ENCODE measurements at places on chromosomes 4 and X. TPM values are rescaled to one million over a fixed set of nuclear protein-coding genes. Genes with fewer than 3 reads are reported as not detected.
A peak's percentile ranks its signal among the peaks of the same experiment; 100 is the strongest.

DNA sequence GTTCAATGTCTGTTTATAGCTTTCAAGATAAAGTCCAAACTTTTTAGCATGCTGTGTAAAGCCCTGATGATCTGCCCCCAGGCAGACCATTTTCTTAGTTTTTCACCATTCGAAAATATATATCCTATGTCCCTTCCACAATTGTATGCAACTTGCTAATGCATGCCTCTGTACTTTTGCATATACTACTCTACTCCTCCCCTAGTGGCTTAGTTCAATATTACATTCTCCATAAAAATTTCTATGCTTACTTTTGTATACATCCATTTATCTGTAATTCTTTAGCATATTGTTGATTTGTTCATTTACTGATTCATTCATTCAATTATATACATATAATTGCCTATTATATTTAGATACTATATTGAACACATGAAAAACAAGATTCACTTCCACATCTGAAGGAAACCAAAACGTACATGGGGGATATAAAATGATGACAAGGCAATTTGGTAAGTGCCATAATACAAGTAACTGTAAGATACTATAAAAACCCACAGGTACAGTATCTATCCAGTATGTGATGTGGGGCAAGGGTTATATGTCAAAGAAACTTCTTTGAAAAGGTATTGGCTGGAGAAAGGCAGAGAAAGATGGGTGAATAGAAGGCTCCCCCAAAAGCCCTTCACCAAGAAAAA lies 902.5 kb downstream of the FAM133A start:
- H3K4me1 ChIP-seq, result no peaks in the 10 kb centered on the region
- no peaks in the 10 kb centered on the region for H3K36me3 ChIP-seq
- DNase-seq, result no peak
- no peak overlapping the region for H3K4me3 ChIP-seq
- H3K27ac ChIP-seq, result no peak overlapping the region

GRCh38 chr4:74018771-74019170 lies 19.7 kb downstream of the CXCL3 start:
- H3K4me1 ChIP-seq, result no peaks in the 10 kb centered on the region
- H3K27ac ChIP-seq, result no peak overlapping the region
- no peak for DNase-seq
- H3K27me3 ChIP-seq, result no peaks in the 10 kb centered on the region
- no peaks in the 10 kb centered on the region for H3K36me3 ChIP-seq

DNA sequence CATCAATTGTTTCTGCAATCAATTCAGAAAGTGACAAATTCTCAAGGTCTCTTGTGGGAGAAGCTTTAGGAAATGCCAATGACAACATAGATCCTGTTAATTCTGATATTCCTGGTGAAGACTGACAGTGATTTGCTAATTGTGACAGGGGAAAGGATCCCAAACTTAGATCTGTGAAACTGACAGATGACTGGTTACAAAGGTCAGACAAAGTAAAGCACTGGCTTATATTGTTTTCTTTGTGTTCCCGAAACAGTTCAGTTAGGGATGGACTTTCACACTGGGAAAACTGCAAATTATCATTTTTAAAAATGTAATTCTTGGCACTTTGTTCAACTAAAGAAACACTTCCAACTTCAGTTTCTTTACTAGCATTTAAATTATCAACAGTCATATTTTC lies 30.1 kb downstream of the NAT8L start:
- H3K27ac ChIP-seq, result no peak overlapping the region
- no peaks in the 10 kb centered on the region for H3K27me3 ChIP-seq
- no peak overlapping the region for H3K4me3 ChIP-seq
- no peaks in the 10 kb centered on the region for H3K4me1 ChIP-seq
- DNase-seq, result no peak

DNA sequence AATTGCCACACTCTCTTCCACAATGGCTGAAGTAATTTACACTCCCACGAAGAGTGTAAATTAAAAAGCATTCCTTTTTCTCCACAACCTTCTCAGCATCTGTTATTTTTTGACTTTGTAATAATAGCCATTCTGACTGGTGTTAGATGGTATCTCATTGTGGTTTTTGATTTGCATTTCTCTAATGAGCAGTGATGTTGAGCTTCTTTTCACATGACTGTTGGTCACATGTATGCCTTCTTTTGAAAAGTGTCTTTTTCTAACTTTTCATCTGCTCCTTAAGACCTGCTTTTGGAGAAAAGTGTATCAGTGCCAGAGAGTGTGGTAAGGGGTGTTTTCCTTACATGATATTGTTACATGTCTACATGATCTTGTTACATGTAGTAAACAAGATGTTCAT lies 25.7 kb downstream of the GUCY1A1 start:
- H3K4me3 ChIP-seq, result no peak overlapping the region
- H3K4me1 ChIP-seq, result no peaks in the 10 kb centered on the region
- H3K27me3 ChIP-seq, result no peaks in the 10 kb centered on the region
- no peaks in the 10 kb centered on the region for H3K36me3 ChIP-seq

RHOXF2 gene
- total RNA-seq, result not detected

GRCh38 chr4:168928875-168929274 lies 81.2 kb downstream of the CBR4 start:
- H3K4me1 ChIP-seq, result no peaks in the 10 kb centered on the region
- no peak overlapping the region for H3K4me3 ChIP-seq
- no peaks in the 10 kb centered on the region for H3K27me3 ChIP-seq
- H3K36me3 ChIP-seq, result no peaks in the 10 kb centered on the region
- no peak overlapping the region for H3K27ac ChIP-seq

P2RY4 gene
- 0.64 TPM for total RNA-seq

DNA sequence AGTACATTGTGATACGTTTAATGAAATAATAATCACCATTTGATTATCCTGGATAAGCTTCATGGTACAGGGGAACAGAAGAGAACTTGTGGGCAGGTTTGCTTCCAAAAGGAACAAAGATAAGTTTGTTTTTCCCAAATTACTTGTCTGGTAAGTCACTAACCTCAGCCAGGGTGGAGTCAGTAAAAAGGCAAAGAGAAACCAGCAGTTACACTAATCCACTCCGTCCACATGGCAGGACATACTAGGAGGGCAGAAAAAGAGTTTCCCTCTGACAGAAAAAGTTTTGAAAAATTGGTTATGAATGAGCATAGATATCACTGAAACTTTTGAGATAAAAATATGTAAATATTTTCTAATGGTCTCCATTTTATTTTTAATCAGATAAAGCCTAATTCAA lies 285.9 kb downstream of the IL15 start:
- no peak overlapping the region for H3K4me3 ChIP-seq
- H3K4me1 ChIP-seq, result no peaks in the 10 kb centered on the region
- no peak overlapping the region for H3K27ac ChIP-seq
- H3K27me3 ChIP-seq, result no peaks in the 10 kb centered on the region
- no peaks in the 10 kb centered on the region for H3K36me3 ChIP-seq
- DNase-seq, result no peak

GRCh38 chr4:72109959-72110497 lies 78.2 kb downstream of the NPFFR2 start:
- no peak overlapping the region for H3K4me3 ChIP-seq
- H3K4me1 ChIP-seq, result no peaks in the 10 kb centered on the region
- no peak overlapping the region for H3K27ac ChIP-seq
- no peaks in the 10 kb centered on the region for H3K36me3 ChIP-seq
- H3K27me3 ChIP-seq, result no peaks in the 10 kb centered on the region
- DNase-seq, result no peak

TMPRSS11B gene
- total RNA-seq, result not detected

DNA sequence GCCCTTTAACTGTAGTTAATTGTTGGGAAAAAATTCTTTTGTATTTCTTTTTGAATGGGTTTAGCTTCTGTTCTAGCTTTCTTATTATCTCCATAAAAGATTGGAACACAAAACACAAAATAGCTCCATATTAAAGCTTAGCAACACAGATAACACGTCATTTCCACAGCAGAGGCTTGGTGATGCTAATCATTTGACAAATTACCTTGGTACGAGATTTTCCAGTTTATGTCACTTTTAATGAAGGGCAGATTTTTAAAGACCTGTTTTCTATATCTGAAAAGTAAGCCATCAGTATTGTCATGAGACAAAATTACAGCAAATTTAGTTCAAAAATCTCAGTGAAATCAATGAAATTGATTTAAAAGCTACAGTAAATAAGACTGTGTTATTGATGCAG lies 27.4 kb downstream of the FAM149A start:
- no peak overlapping the region for H3K4me3 ChIP-seq
- no peaks in the 10 kb centered on the region for H3K4me1 ChIP-seq
- no peak overlapping the region for H3K27ac ChIP-seq
- H3K36me3 ChIP-seq, result no peaks in the 10 kb centered on the region

DNA sequence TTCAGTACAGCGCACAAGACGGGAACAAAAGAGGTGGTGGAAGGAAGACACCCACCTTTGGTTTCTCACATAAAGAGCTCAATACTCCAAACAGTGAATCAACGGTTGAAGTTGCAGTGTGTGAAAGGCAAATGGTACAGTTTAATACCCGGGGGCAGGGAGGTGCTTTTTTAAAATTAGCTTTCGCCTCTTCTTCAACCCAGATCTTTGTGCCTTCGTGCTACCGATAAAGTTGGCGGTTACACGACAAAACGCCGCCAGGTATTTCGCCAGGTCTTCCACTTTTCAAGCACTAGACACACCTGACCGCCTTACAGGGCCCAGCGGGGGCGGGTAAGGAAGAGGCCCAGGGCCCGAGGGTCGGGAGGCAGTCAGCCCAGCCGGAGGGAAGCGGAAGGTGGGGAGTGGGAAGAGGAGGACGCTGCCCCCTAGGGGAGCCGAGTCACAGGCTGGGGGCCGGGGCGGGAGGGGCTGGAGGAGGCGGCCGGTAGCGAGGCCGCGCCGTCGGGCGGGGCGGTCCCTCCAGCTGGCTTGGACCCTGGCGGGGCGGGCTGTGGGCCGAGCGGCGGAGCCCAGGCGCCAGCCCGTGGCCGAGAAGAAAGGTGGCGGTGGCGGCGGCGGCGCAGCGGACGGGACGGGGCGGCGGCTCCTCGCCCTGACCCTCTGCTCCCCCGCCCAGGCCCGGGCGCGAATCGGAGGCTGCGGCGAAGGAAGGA lies 16.0 kb downstream of the UTP3 start:
- no peaks in the 10 kb centered on the region for H3K36me3 ChIP-seq
- peak overlapping the region; percentile 97 for H3K4me3 ChIP-seq
- peaks cover 5% of the 10 kb centered on the region for H3K4me1 ChIP-seq
- peak overlapping the region; percentile 95 for H3K27ac ChIP-seq
- H3K27me3 ChIP-seq, result no peaks in the 10 kb centered on the region

CASP3 gene
- 13.8 TPM for total RNA-seq

DDIT4L gene
- not detected for total RNA-seq

BEX3 gene
- total RNA-seq, result 153 TPM

SHROOM2 gene
- 3.8 TPM for total RNA-seq

DNA sequence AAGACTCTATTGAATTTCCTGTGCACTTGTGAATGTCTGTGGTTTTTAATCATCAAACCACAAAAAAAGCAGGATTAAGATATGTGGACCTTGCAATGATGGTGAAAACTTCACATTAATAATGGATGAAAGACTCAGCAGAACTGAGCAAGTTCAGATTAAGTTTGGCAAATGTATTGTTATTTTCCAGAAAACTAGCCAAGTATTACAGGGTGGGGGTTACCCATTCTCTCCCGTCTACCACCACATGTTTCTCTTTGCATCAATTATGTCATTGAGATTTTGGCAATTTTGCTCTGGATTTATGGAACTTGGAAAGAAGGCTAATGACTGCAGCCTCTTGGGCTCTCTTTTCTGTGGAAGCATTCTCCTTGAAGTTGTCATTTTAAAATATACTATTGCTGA lies 577.1 kb downstream of the ANKRD50 start:
- DNase-seq, result no peak
- H3K4me3 ChIP-seq, result no peak overlapping the region
- H3K36me3 ChIP-seq, result no peaks in the 10 kb centered on the region
- no peaks in the 10 kb centered on the region for H3K27me3 ChIP-seq
- H3K4me1 ChIP-seq, result no peaks in the 10 kb centered on the region
- no peak overlapping the region for H3K27ac ChIP-seq

- H3K4me3 ChIP-seq, result no peak overlapping the region
- no peaks in the 10 kb centered on the region for H3K4me1 ChIP-seq
- no peak for DNase-seq
- H3K27me3 ChIP-seq, result no peaks in the 10 kb centered on the region
- no peaks in the 10 kb centered on the region for H3K36me3 ChIP-seq
Measured at GRCh38 chr4:94827481-94828110, 69.8 kb downstream of the BMPR1B start.

GRCh38 chr4:40669504-40669903 lies 39.8 kb upstream of the RBM47 start:
- no peaks in the 10 kb centered on the region for H3K36me3 ChIP-seq
- no peak for DNase-seq
- no peak overlapping the region for H3K27ac ChIP-seq
- H3K4me1 ChIP-seq, result no peaks in the 10 kb centered on the region
- H3K27me3 ChIP-seq, result no peaks in the 10 kb centered on the region
- H3K4me3 ChIP-seq, result no peak overlapping the region

DNA sequence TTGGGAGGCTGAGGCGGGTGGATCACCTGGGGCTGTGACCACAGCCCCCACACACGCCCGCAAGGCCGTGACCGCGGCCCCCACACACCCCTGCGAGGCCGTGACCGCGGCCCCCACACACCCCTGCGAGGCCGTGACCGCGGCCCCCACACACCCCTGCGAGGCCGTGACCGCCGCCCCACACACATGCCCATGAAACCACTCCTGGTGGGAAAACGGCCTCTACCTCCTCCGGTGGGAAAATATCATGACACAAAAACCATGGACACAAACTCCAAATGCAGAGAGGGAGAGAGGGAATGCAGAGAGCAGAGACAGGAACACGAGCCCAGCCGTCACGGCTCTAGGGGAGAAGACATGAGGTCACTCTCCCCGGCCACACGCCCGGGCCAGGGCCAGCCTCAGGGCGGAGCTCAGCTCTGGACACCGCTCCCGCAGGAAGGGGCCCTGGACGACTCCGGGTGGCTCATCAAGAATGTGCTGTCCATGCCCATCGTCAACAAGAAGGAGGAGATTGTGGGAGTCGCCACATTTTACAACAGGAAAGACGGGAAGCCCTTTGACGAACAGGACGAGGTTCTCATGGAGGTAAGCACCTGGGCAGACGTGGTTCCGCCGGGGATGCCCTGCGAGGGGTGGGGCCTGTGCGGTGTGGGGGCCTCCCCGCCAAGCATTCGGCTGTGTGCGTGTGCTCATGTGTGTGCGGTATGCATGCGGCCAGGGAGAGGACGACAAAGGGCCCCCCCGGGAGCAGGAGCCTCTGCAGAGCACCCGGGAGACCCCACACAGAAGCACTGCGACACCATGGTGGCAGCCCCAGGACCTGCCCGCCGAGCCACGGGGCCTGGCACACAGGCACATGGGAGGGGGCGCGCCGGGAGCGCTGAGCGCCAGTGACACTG lies 17.4 kb downstream of the ATP5ME start:
- H3K36me3 ChIP-seq, result no peaks in the 10 kb centered on the region
- DNase-seq, result no peak
- H3K27me3 ChIP-seq, result no peaks in the 10 kb centered on the region
- no peak overlapping the region for H3K4me3 ChIP-seq
- no peaks in the 10 kb centered on the region for H3K4me1 ChIP-seq

SHROOM3 gene
- total RNA-seq, result 3.5 TPM

SLC34A2 gene
- total RNA-seq, result not detected

HSFX1 gene
- 4.0 TPM for total RNA-seq

Data from uterus (tissue), 4 donors.